ENCODE measurements at places on chromosomes 4 and X.

DNA sequence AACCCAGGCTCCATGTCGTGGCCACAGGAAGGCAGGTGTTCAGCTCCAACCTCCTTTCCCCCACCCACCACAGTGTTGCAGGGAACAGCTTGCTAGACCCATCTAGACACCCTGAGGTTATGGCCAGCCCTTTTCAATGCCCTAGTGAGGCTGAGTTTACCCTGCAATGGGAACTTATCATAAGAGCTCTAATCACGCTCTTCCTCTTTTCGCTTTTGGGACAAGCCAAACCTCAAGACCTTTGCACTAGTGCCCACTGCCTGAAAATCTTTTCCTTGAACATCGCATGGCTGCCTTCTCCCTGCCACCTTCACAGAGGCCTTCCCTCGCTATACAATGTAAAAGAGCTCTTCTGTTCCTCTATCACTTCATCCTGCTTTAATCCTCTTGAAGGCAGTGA is 2.4 kb upstream of the FGFBP2 start:
- DNase-seq = no peak

DNA sequence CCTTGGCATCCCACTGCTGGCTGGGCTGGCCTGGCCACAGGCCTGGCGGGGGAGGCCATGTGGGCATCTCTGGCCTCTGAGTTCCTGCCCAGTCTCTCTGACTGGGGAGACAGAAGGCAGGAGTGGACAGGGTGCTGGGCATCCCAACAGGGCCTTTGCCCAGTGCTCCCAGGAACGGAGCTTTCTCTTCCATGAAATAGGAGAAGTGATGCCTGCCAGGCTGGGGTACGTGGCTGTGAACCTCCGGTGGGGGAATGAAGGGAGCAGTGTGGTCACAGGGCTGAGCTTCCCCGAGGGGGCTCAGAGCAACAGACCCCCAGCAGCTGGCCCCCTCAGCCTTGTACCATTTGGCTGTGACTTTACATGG is 40.4 kb upstream of the HMX1 start:
- DNase-seq = no peak

GRCh38 chr4:80192937-80193336 is 4.4 kb upstream of the PRDM8 start:
- DNase-seq = no peak

DNA sequence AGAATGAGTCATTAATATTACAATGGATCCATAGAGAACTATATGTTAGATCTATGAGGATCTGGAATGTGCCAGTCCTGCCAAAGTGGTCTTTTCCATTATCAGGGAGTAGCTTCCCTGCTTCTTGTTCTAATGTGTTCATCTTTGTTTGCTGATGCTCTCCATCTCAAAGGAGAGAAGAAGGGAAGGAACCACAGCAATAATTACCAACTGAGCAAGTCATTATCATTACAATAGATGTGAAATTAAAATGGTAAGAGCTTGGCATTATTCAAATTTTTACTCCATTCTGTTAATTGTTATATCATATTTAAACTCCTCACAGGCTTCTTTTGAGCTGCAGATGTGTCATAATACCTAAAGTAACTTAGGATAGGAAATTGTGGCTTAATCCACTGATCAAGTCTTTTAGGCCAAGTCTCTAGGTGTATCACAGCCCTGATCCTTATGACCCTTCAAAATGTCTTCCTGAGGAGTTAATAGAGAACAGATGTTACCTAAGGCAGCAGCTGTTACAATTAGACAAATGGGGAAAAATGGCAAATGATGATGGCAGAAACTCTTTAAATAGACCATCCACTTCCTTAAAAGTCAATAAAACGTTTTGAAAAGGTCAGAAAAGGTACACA is 1492.7 kb upstream of the IGFBP7 start:
- no peak for DNase-seq

- DNase-seq = no peak
Observed at GRCh38 chr4:94483895-94484294, 32.2 kb downstream of the PDLIM5 start.

DNA sequence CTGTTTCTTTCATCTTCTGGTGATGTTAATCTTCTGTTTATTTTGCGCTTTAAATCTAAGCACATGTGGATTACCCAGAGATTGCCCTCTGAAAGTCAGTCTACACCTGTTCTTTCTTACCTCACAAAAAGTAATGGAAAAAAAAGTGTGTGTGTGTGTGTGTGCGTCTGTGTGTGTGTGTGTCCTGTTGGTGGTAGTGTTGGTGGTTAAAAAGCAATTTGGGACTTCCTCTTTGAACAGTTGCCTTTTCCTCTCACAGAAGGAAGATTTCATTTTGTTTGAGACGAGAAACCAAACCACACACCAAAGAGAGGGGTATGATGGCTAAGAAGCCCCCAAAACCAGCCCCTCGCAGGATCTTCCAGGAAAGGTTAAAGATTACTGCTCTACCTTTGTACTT is at the start of gene STAP1:
STAP1 (plus strand) TSS at position 235 of the 400 bp plus-strand sequence; CDS start at position 318, 83 bp downstream.
- DNase-seq = no peak

DNA sequence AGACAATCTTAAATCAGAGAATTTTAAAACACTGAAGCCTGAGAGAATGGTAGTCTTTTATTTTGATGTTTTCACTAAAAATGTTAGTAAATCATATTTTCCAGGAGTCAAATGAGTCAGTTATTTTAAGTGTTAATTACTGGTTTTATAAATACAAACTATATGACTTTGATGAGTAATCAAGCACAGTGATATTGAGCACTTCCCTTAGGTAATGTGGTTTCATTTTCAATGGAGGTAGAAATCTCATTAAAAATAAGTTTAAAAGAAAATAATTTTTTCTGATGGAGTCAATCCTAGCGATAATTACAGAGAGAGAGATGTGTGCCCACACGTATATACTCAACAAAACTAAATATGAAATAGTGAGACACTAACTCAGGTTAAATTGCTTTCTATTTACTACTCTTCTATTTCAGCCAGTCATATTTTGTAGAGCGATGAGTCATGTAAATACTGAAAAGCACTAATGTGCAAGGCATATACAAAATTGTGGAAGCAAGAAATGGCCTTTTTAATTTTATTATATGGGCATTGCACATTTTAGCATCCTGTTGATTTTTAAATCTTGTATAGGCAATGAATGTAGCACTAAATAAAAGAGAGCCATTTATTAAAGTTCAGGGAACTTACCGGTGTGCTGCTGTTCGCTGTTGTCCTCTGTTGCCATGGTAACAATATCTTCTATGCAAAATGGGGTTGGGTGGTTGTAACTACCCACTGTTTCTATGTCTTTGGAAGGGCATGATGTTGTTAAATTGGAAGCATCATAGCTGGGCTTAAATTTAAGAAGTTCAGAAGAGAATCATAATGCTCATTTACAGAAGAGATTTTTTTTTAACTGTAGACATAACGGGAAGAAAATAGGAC is 513.7 kb downstream of the TLL1 start:
- DNase-seq = no peak

DNA sequence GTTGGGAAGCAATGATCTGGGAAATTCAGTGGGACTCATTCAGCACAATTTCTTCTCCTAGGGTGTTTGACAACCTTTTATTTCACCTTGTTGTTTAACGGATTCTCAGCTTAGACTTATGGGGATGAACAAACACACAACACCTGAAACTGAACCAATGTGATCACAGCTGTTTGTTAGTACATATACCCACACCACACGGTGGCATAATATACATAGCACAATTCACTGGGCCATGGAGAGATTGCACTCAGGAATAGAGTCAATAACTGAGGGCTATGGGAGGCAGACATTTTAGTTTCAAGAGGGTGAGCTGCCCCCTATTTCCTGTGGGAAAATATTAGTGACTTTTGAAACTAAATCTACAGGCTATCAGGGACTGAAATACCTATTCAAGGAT is 148.0 kb downstream of the PARM1 start:
- DNase-seq = no peak

GRCh38 chr4:143417679-143418403 is 81.2 kb downstream of the GAB1 start:
- no peak for DNase-seq

DNA sequence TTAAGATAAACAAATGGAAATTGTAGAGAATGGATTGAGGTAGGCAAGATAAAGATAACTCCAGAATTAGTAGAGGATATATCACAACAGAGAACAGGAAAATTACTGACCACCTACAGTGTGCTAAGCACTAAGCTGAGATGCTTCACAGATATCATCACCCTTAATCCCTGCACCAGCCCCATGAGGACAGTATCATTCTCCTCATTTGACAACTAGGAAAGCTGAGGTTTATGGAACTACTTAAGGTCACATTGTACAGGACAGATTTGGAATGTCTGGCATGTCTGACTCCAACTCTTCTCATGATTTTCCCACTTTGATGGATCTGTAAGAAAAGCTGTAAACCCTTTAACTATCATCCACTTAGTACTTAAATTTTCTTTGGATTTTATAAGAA is 95.5 kb downstream of the CASK start:
- peak; percentile 34 for DNase-seq

DNA sequence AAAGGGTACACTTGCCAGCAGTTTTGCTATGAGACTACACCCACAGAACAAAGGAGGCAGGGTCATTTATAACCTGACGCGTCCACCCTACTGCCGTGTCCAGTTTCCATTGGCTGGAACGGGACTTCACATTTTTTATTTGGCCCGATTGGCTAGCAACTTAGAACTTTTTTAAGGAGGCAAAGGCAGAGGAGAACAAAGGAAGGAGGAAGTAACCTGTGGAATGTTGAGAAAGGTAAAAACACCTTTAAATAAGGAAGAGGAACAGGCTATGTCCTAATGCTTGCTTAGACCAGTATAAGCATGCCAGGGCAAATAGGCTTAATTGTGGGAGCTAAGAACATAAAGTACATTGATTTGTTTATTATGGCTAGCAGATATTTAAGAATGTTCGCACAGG is 18.7 kb downstream of the KDM6A start:
- no peak for DNase-seq

- DNase-seq = no peak
Observed at GRCh38 chr4:26867914-26868684, 7.5 kb downstream of the STIM2 start.

GRCh38 chr4:90375081-90375480 is 247.9 kb downstream of the CCSER1 start:
- peak; percentile 9 for DNase-seq

- DNase-seq = no peak
Observed at GRCh38 chr4:71677568-71677967, 106.3 kb downstream of the GC start.

DNA sequence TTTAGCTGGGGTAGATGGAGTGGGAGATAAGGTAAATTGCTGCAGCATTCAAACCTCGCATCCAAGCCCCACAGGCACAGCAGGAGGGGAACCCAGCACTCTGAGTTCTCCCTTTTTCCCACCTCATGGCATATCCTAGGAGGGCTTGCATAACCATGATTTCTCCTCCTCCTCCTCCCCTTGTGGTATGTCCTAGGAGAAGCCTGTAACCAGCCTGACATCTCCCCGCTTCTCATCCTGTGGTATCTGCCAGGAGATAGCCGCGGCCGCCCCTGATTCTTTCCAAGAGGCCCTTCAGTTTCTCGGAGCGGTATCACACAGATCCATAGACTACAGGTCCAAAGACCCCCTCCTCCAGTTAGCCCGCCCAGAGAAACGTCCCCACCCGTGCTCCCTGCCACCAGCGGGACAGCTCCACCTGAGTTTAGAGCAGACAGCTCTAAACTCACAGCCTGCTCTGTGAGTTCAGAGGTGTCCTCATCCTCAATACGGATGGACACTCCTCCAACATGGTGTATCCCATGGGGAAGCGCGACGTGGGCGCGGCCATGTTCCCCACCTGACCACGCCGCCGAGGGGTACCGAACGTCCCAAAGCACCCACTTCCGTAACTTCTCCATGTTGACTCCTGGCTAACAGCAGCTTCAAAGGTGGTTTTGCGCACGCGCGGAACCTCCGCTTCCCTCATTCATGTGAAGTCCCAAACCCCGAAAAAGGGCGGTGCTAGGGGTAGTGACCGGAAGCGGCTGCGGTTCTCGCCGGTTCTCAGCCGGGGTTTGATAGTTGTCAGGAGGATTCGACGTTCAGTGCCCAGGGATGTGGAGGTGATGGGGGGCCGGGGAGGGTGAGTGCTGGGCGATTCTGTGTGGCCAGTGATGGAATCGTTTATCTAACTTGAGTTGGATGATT is at the start of gene ZNF81:
ZNF81 (plus strand) TSS at position 739 of the 909 bp plus-strand sequence. CDS start 9,366 bp downstream, outside the sequence.
- DNase-seq = peak; percentile 89

GRCh38 chr4:44237643-44238042 is 211.0 kb downstream of the KCTD8 start:
- DNase-seq = no peak

GRCh38 chr4:78297116-78297800 is 240.1 kb downstream of the FRAS1 start:
- DNase-seq = peak; percentile 79

DNA sequence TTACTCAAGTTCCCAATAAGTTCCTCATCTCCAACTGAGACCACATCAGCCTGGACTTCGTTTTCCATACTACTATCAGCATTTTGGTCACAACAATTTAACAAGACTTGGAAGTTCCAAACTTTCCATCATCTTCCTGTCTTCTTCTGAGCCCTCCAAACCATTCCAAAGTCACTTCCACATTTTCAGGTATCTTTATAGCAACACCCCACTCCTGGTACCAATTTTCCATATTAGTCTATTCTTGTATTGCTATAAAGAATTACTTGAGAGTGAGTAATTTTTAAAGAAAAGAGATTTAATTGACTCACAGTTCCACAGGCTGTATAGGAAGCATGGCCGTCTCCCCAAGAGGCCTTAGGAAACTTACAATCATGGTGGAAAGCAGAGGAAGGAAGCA is 138.6 kb upstream of the GPRIN3 start:
- no peak for DNase-seq

GRCh38 chr4:153181293-153181692 is 22.9 kb upstream of the TRIM2 start:
- no peak for DNase-seq

DNA sequence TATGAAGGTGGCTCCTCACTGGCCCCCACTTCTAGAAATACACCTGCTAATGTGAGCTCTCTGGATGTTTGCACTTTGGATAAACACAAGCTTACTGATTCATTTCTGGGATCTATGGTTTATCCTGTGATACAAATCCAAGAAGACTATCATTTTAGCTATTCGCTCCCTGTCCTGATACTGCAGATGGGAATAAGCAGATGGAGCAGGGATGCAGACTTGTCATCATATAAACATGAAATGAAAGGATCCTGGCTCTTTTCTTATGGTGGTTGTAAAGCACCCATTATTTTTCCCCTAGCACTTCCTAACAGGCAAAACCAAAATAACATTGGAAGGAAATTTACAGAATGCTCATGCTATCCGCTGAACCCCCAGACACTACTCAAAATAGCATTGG is 162.9 kb upstream of the NOCT start:
- DNase-seq = no peak

Measured in fibroblast of skin of left biceps (primary cell).